ENCODE measurements at places on chromosomes 2 and 18.

GRCh38 chr2:233080836-233081229, 20.7 kb downstream of the INPP5D start:
- no peak for DNase-seq

DNA sequence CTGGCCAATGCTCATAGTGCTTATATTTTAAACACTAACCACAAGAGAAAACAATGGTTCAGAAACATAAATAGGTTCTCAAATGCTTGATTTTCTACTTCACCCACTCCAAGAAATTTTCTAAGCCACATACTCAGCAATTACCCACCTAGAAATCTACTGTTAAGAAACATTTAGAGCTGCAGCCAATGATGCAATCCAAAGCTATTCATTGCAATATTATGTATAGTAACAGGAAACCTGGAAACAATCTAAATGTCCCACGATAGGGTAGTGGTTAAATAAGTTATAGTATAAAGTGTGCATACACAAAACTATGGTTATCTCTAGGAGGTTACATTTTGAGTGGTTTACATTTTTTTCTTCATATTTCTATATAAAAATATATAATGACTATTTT, 5.7 kb downstream of the FAM237A start:
- no peak for DNase-seq

GRCh38 chr2:27765621-27766286, 5.8 kb upstream of the MRPL33 start:
- DNase-seq, result no peak

DNA sequence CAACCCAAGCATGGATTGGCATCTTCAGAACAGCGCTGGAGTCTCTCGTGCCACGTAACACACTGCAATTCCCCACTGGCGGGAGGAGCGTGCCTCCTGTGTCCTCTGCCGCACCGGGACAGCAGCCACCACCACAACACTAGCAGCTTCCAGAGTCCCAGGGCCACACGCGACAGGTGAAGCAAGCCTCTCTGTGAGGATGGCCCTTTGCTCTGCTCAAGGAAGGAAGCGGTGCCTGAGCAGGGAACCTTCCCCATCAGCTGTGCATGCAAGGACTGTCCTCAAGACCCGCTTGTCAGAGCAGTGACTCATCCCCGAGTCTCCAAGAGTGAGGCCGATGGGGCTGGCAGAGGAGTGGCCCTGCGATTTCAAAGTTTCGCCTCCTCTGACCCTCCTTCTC, 44.0 kb downstream of the TTC32 start:
- DNase-seq, result no peak

GRCh38 chr2:45889620-45890370, 238.3 kb downstream of the PRKCE start:
- DNase-seq, result no peak
